CD4-positive, alpha-beta T cell treated with Interleukin-17A for 1 hour (primary cell): ENCODE measurements at places on chromosomes 7 and 10.

DNA sequence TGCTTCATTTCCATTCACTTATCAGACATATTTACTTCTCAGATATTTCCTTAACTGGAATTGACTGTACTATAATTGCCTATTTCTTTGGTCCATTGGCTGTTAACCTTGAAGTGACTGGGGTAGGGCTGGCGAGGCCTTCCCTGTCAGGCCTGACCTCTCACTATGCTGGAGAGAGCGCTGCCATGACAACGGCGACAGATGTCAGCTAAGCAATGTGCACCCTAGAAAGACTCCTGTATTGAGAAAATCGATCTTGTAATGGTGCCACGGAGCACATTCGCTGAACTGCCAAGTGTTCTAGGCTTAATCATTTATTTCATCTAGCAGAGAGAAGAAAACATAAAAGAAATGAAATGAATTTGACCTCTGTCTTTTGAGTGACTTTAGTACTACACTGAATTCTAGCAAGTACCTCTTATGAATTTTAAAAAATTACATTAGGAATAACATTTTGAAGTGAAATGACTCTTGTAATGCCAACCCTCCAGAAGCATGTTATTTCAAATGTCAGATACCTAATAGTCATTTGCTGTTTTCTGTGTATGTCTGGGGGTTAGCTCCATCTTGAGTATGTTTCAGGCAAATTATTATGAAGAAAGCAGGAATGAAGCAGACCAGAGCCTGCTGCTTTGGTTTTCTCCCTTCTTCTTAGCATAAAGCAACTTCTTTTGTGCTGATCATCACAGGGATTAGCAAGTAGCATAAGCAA lies 148.0 kb downstream of the SNX10 start:
- no peak for DNase-seq

DNA sequence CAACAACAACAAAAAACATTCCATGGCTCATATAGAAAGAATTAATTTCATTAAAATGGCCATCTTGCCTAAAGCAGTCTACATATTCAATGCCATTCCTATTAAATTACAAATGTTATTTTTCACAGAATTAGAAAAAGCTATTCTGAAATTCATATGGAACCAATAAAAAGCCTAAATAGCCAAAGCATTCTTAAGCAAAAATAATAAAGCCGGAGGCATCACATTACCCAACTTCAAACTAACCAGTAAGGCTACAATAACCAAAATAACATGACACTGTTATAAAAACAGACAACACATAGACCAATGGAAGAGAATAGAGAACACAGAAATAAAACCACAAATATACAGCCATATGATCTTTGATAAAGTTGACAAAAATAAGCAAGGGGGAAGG lies 330.4 kb downstream of the KIF20B start:
- DNase-seq = no peak

GRCh38 chr7:102093599-102094315 lies 192.9 kb upstream of the SH2B2 start:
- no peak for DNase-seq

DNA sequence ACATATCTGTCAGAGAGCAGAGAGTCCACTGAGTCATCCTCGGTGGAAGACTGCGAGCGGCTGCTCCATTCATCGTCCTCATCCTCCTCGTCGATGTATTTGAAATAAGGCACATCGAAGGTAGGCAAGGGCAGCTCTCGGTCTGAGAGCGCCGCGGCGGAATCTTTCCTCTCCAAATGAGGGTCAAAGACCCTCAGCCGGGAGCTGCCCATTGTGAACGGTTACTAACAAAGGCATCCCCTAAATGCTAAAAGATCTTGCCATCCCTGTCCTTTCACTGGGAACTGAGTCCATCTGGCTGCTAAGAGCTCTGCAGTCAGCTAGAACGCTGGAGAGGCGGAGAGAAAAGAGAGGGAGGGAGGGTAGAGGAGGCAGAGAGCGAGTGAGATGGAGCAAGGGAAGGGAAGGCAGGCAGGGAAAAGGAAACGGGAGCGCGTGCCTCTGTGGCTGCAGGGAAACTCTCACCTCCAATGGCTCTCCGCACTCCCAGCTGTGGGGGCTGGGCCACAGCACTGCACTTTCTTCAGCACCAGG lies 163.4 kb downstream of the RAPGEF5 start:
- no peak for DNase-seq

DNA sequence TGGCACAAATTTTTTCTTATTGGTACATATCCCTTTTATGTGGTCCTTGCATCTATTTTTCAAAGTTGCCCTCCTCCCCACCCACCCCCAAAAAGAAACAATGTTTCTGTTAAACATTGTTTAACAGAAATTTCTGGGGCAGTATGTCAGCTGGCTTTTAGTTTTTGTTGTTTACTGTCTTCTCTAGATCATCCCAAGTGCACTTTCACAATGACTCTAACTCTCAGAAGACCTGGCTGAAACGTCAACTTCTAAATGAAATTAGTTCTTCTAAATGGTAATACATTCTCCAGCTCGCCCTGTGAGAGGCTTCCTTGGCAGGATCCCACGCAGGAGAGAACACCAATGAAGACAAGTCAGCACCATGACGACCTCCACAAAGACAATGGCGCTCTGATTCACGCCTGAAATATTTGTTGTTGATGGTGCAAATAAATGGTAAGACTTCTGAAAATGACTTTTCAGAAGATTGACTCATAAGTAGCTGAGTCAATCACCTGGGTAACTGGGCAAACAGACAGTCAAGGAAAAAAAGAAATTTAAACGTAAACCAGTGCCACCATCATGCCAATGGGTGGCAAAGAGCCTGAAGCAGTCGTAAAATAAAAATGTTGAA lies 293.7 kb downstream of the FZD1 start:
- no peak for DNase-seq

GRCh38 chr7:16067711-16068110 lies 353.6 kb downstream of the CRPPA start:
- DNase-seq = no peak
